ENCODE measurements at places on chromosomes 7 and 10.

- ATAC-seq, result no peak
These were observed 22.2 kb downstream of the PLA2G12B start for GRCh38 chr10:72932259-72933015.

DNA sequence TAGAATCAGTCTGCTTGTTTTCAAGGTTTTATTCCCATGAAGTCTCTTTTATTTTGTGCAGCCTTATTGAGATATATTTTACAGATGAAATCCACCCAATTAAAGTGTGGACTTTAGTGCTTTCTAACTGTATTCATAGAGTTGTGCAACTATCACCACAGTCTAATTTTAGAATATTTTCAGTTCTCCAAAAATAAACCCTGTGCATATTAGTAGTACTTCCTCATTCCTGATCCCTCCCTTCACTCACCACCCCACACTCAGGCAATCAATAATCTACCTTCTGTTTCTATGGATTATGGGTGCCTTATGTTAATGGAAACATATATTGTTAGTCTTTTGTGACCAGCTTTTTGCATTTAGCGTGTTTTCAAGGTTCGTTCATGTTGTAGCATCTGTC lies 185.7 kb upstream of the TMEM72 start:
- no peak for ATAC-seq

DNA sequence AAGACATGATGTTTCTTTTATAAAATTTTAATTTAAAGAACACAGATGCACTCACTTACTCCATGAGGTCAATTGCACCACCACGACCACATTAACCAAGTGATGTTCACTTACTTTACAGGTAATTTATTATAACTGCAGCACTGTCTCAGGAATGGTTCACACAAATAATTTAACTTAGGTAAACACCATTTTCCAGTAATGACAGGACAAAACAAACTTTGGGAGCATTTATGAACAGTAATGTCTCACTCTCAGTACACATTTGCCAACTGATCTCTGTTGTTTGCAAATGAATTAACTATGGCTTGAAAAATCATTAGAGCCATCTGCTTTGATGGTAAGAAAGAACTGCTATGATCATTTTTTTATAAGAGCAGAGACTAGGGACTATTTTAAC lies 150.4 kb downstream of the ETV1 start:
- ATAC-seq, result no peak

DNA sequence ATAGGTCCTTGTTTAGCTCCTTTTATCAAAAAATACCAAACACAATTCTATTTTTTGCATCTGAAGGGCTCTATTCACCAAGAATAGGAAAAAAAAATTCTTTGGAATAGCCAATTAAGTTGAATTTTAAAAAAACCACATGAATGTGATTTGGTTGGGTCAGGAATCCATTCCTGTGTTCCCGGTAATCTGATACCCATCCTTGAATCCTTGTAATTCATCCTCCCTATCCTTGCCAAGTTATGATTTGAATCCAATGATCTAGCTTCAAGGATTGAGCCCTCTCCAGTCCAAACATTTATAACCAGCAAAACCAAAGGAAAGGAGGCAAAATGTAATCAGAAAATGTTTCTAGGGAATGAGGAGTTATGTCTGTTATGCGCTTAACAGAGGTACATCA lies 86.6 kb downstream of the CFAP58 start:
- ATAC-seq, result no peak

- peak; percentile 71 for ATAC-seq
These were observed 975 bp upstream of the USP54 start for GRCh38 chr10:73591935-73592699.

DNA sequence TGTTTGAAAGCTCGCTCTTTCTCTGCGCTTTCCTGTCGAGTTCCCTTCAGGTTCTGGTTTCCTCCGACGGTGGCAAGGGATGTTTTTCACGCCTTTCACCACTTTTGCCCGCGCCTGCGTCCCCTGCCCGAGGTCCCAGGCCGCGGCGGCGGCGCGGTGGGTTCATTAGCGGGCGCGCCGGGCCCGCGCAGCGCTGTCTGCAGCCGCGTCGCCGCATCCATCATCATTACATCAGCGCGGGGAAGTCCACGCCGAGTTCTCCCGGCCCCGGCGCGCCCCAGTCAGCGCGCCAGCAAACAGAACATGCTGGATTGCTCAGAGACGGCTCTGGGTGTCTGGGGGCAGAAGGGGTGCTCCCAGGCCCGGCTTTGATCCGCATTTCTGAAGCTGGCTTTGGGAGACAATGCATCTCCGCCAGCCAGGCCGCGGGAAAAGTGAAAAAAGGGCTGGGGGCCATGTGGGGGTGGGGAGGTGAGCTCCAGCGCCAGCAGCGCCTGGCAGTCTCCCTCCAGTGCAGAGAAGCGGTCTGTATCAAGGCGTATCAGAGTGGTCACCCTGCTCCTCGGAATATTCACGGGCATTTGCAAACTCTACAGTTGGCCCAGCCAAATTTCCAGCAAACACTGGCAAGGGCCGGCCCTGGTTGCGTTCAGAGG lies 8.9 kb downstream of the GLI3 start:
- peak; percentile 70 for ATAC-seq

GRCh38 chr7:152519290-152519689 lies 83.5 kb upstream of the KMT2C start:
- no peak for ATAC-seq

- ATAC-seq, result no peak
These were observed 148.2 kb upstream of the ETV1 start for GRCh38 chr7:14137676-14138075.

- no peak for ATAC-seq
These were observed 28.0 kb downstream of the VPS26A start for GRCh38 chr10:69151984-69152383.

DNA sequence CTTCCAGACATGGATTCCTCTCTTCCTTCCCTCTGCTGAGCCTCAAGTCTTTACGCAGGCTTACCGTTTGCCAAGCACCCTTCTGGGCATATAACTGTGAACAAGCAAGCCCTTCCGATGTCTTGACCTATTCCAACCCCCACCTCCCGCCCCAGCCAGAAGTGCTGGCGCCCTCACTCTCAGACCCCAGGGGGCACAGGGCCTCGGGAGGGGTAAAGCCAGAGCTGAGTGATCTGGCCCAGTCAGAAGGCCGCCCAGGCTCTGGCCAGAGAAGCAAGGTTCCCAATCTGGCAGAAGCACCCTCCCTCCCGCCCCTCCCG lies 1.2 kb downstream of the PRRT4 start:
- peak; percentile 5 for ATAC-seq

GRCh38 chr7:8386926-8387550 lies 46.4 kb upstream of the NXPH1 start:
- no peak for ATAC-seq

- no peak for ATAC-seq
These were observed 37.7 kb upstream of the TOMM7 start for GRCh38 chr7:22860337-22860736.

- ATAC-seq, result no peak
These were observed 2.7 kb upstream of the AEBP1 start for GRCh38 chr7:44101303-44101965.

DNA sequence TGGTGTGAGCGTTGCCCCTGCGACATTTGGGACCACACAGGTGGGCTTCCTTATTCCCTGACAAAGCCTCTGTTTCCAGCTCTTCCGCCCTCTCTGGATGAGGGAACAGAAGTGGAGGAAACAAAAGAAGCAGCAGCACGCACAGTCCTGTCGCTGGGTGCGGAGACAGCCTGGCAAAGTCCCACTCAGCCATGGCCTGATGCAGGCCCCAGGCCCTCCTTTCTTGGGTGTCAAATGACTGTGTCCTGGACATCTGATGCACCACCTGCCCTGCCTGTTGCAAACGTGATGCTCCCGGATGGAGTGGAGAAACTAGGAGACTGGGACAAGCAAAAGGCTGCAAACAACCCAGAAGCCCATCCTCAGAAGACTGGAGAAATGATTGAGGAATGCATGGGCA lies 20.7 kb downstream of the ZMIZ2 start:
- ATAC-seq, result peak; percentile 17

- ATAC-seq, result peak; percentile 34
These were observed 82.0 kb downstream of the DOCK4 start for GRCh38 chr7:112124061-112124766.

DNA sequence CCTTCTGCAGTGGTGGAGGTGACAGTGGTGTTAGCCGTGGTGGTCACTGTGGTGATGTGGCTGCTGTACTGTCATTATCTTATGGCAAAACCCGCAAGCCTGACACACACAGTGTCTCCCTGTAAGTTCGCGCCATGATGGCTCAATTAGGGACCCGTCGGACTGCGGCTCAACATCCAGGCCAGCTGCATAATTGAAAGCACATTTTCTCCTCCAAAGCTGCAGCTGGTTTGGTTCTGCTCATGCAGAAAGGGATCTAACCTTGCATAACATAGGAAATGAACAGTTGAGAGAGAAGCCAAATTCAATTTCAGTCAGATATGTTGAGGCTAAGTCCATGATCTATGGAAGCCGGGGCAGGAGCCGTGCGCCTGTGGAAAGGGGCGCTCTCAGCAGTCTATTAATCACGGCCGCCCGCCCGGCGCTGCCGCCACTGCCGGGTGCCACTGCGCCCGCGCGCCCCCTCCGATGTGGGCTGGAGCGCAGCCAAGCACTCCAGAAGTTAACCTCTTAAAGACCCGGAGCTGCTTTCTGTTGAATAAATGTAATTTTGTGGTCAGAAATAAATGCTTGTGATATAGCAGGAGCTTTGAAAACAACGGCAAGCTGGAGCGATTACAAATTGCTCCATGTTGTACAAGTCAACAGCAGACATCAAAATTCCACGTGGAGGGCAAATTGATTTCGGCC lies 227.7 kb downstream of the CUX1 start:
- peak; percentile 78 for ATAC-seq

DNA sequence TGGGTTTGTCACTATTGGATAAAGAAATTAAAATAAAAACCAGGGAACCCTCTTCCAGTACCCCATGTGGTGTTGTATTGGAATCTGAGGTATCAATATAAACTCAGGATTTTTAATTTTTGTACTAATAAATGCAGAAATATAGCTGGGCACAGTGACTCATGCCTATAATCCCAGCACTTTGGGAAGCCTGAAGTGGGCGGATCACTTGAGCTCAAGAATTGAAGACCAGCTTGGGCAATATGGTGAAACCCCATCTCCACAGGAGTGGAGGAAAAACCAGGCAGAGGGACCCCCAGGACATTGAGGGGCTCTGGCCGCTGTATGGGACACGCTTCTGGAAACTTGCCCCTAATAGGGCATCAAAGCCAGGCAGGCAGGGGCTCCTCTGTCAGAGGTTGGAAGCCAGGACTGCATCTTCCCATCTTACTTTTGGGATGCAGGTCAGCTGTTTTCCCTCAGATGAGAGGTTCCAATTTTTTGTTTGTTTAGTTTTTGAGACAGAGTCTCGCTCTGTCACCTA lies 11.1 kb downstream of the ADIRF start:
- ATAC-seq, result no peak

- ATAC-seq, result no peak
These were observed 186.8 kb downstream of the USP6NL start for GRCh38 chr10:11424456-11425295.

- no peak for ATAC-seq
These were observed 80.4 kb downstream of the PHF14 start for GRCh38 chr7:11054033-11054432.

GRCh38 chr7:7719236-7719635 lies 829 bp upstream of the RPA3 start:
- peak; percentile 79 for ATAC-seq

- ATAC-seq, result no peak
These were observed 64.4 kb downstream of the TBXAS1 start for GRCh38 chr7:139893461-139893860.

GRCh38 chr10:106652279-106652678 lies 512.2 kb downstream of the SORCS1 start:
- ATAC-seq, result no peak

DNA sequence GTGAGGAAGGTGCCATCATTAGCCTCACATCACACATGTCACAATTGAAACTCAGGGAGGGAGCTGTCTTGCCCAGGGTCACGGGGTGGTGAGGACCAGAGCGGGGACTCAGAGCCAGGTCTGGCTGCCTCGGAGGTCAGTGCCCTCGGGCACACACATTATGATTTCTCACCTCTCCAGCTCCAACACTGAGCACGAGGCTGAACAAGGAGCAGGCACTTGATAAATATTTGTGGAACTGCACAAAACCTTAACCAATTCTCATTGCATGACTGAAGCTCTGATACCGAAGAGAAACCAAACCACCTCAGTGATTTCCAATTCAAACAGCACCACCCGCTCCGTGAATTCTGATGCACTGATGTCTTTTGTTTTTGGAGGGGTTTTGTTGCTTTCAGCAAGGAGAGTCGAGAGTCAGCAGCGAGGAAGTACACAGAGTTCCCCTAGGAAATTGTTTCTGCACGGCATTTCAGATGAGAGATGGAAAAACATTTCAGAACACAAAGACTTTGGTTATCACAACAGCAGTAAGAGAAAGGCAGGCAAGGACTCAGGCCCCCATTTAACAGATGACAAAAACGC lies 55.3 kb upstream of the ZMIZ1 start:
- ATAC-seq, result no peak

DNA sequence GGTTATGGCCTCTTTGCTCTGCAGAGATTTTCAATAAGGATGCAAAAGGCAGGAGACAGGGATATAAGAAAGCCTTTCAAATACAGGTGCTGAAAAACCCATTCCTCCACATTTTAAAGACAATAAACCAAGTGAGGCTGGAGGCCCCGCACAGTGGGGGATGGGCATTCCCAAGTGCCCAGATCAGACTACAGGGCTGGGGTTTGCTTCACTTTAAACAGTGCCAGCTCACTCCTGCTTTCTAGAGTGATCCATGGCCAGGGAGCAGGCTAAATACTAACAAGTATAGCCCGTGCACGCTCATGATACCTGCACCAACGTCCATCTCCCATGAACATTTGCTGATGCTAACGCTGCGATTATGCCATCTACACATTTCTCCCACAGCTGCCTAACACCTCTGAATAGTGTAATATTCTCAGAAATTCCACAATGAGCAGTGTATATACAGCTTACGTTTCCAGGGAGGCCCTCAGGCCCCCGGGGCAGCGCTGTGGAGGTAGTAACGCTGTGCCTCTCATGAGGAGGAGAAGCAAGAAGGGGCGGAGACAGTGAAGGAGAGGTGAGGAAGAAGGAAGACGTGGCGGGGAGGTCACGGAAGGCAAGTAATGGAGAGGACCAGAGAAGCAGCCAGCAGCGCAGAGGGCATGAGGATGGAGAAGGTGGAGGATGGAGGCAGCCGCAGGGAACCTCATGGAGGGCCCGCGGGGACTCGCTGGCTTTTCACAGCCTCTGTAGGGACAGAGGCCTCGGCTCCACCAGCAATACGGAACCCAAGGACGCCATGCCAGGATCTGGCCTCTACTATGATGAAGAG lies 141.7 kb downstream of the USP6NL start:
- no peak for ATAC-seq

DNA sequence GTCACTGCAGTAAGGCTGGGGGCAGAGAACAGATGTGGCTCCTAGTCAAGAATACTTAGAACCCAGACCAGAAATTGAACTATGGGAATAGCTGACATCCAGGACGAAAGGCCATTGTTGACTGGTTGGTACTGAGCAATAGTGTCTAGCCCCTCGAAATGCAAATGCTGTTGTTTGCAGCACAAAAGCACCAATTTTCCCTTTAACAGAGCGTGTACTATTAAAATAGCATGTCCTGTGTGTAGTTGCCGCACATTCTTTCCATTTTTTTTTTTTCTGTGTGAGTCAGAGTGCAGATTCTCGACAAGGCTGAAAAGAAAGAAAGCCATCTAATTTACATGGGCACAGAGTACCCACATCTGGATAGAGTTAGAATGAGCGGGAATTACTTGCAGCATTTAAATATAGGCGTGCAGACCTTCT lies 302.4 kb downstream of the PTEN start:
- ATAC-seq, result no peak
